ENCODE measurements at places on chromosomes 3 and 15.

DNA sequence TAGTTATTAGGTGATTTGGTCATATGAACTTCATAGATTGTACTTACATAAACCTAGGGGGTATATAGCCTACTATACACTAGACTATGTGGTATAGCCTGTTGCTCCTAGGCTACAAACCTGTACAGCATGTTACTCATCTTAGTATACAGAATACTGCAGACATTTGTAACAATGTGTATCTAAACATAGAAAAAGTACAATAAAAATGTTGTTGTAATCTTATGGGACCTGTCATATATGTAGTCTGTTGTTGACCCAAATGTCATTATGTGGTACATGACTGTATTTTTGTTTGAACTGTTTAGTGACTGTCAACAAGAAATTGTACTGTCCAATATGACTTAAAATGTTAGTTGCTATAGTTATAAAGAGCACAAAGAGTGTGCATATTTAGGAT lies 69.8 kb downstream of the TCF12 start:
- no peak for DNase-seq

DNA sequence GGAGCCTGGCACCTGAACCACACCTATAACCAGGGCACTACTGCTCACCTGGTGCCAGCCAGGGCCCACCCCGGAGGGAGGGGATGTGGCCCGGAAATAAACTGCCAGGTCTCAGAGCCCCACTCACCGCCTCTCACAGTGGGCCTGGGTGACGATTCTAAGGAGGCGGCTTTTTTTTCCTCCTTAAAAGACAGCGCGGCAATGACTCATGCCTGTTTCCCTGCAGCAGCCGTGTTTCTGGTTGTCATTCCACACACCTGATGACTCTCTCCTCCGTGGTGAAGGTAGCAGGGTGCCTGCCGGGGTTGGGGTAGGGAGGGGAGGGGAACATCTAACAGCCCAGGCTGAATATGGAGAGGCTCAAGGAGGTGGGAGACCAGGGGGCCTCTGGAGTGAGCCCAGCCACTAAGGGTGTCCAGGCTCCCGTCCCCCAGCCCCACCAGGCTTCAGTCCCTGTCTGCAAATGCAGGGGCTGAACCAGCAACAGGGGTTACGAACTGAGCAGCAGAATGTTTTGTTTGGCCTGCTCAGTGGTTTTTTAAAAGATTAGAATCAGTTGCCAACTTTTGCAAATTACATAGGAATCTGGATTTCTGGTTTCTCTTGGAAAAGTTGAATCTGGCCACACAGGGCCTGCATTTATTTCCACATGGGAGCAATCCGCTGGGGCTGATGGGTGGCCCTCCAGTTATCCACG lies 127.3 kb upstream of the LINGO1 start:
- no peak for DNase-seq

DNA sequence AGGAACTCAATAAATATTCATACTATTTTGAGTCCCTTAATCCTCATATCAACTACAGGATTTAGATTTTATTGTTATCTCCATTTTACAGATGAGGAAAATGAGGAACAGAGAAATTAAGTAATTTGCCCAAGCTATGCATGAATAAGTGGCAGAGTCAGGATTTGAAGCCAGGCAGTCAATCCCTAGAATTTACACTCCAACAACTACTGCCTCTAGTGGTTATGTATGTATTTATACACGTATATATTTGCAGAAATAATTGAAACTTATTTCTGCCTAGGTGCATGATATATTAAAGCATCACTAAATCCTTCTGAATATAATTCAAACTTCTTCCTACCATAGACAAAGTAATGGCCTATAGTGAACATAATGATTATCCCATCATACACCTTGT lies 137.4 kb downstream of the SERPINI1 start:
- DNase-seq = no peak

GRCh38 chr3:78937475-78937874 lies 830.3 kb downstream of the ROBO1 start:
- no peak for DNase-seq

- DNase-seq = no peak
These were observed 2.3 kb downstream of the SERP1 start for GRCh38 chr3:150544041-150544440.
